ENCODE measurements at places on chromosomes 16 and 17.

DNA sequence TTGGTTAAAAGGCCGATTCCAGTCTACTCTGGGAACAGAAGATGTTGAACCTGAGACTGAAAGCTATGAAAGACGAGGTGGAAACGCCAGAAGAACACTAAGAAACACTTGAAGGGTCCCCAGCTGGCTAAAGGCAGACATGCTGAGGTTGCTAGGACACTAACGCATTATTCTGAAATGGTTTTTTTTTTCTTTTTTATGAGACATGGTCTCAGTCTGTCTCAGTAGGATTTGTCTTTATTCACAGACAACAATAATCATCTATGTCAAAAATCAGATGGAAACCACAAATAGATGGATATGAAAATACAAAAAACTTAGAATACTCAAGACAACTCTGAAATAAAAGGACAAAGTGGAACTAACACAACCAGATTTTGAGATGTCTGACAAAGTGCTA is 35.0 kb upstream of the RASD1 start:
- no peak for DNase-seq

GRCh38 chr16:48366165-48367093 is 18.8 kb downstream of the SIAH1 start:
- DNase-seq: peak; percentile 13

DNA sequence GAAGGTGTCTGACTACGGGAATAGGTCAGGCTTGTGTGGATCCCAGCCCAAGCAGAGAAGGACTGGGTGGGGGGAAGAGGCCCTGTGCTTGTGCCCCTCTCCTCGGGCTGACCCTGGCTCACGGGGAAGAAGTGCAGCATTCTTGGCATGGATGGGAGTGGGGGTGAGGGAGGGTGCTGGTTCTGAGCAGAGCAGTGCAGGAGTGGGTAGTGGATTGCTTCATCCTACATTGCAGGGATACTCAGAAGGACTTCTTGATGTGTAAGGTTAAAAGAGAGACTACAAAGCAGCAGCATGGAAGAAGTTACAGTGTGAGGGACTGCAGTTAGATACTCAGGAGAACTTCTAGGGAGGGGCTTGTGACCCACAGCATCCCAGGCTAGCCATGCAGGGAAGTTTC is 2.1 kb downstream of the ARHGAP23 start:
- DNase-seq: no peak

DNA sequence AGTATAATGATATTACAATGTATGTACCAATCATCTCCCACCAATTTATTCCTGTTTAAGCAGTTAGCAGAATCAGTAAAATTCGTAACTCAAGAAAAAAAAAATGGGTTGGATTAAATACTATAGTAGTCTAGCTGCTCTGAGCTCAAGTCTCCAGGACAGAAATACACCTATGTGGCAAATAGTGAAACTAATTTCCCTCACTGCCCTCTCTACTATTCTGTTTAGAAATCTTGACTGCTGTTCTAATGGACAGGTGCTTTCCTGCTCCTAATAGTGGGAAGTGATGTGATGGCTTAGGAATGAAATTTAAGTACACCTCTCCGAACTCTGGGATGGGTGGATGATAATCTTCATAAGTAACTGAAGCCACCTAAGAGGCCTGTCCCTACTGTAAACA is 175.7 kb downstream of the KCNJ2 start:
- DNase-seq: no peak

DNA sequence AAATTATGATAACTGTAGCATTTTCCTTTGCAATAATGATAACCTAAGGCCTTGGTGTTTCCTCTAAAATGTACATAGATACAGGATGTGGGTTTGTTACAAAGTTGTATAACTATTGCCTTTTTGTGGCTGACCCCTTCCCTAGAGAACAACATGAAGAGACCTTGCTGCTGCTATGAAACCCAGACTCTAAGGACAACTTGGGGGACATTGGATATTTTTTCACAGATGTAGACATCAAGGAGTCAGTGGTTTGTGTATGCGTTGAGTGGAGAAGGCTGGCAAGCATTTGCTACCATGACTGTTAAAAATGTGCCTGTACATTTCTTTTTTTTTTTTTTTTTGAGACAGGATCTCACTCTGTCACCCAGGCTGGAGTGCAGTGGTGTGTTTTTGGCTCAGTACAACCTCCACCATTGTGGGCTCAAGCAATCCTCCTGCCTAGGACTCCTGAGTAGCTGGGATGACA is 12.3 kb downstream of the HMOX2 start:
- no peak for DNase-seq

- DNase-seq: no peak
Observed at GRCh38 chr17:5478992-5479391, 7.0 kb downstream of the DERL2 start.

DNA sequence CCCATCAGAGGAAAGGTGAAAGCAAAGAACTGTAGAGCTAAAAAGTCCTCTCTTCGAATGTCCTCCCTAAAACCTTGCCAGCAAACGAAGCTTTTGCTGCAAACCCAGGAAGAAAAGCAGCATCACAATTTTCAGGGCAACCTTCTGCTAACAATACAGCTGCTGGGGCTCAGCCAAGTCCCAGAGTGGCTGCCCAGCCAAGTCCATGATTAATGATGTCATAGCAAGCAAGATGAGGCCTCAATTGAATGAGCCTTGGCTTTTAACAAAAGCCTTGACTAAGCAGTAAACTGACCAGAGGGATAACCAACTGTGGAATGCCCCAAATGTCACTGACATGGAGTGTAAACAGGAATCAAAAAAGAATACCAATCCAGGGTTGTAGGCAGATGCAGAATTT is 342.7 kb downstream of the PMP22 start:
- DNase-seq: no peak

- no peak for DNase-seq
Observed at GRCh38 chr16:17318238-17318637, 152.5 kb downstream of the XYLT1 start.

- DNase-seq: no peak
Observed at GRCh38 chr16:30186782-30187555, 3.6 kb downstream of the CORO1A start.

- no peak for DNase-seq
Observed at GRCh38 chr16:16146380-16147315, 76.6 kb downstream of the ABCC6 start.

- DNase-seq: no peak
Observed at GRCh38 chr16:87406495-87407088, 14.5 kb downstream of the MAP1LC3B start.

DNA sequence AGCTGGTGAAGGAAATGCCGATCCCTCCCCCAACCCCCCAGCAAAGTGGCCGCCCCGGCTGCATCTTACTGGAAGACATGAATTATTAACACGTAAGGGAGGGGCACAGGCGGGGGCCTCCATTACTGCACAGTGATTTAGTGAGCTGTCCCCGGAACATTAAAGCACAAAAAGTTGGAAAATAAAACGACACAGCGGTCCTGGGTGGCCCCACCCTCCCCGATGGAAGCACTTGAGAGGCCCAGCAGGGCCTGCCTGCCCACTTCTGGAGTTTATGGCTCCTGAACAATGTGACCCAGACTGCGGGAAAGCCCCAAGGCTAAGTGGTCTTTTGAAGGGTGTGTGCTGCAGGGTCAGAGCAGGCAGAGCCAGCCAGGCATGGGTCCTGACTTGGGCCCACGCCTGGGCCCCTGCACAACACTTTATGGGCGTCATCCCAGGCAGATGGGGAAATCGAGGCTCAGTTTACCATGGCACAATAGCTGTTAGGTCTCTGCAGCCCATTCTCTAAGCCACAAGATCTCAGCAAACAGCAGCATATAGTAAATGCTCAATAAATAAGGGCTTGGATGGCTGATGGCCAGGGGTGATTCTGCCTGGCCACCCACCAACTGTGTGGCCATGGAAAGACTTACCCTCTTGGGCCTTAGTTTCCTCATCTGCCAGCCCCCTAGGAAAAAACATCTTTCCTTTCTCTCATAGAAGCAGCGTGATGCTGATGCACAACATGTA is 22.8 kb downstream of the CCDC102A start:
- no peak for DNase-seq

- no peak for DNase-seq
Observed at GRCh38 chr16:76194616-76195015, 82.6 kb upstream of the CNTNAP4 start.

DNA sequence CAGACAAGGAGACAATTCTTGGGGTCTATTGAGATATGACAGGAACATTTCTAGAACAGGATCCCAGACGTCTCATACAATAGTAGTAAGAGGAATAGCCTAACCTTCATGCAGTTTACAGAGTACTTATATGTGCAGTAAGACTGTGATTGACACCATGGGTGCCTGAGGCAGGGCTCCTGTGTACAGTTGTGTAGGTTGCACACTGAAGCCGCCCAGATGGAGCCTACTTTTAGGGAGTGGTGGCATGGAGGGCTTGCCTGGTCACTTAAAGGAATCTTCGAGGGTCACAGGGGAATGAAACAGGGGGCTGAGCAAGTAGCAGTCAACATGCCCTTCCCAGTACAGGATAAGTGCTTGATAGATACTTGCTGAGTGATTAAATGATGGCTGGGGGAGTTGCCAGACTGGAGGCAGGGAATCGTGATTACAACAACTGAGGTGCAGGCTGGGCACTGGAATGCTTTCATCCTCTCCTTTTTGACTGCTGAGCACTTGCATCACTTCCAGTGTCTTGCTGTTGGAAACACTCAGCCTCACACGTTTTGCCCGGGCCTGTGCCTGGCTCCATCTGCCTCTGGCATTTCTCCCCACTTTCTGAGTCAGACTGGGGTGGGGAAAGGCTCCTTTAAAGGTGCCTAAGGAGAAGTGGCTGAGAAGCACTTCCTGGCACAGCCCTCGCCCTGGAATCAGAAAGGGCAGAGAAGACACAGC is 71.0 kb downstream of the COPRS start:
- no peak for DNase-seq

DNA sequence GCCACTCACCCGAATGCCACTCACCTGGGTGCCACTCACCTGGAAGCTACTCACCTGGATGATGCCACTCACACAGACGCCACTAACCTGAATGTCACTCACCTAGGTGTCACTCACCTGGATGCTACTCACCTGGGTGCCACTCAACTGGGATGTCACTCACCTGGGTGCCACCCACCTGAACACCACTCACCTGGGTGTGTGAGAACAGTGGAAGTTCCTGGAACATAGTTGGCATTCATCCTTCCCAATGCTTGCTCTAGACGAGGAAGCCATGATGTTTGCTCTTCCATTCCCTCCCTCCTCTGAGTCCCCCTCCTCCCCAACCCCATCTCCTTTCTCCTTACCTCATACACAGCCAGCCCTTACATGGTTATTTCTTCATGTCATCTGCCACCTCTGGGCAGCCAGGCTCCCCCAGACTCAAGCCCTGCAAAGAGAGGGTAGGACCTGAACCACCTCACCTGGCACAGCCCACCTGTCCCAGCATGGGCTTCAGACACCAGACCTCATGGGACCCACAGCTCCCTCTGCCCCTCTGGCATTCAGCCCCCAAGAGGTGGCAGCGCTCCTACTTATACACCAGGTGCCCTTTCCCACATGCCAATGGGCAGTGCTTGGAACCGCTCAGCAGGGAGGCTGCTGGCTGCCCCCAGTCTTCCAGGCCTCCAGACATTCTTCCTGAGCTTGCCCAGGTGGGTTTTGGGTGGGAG is 171.8 kb upstream of the FOXF1 start:
- DNase-seq: no peak

- DNase-seq: no peak
Observed at GRCh38 chr16:56041556-56042140, 149.6 kb upstream of the GNAO1 start.

GRCh38 chr16:49740256-49740655 is 115.7 kb downstream of the ZNF423 start:
- DNase-seq: no peak

DNA sequence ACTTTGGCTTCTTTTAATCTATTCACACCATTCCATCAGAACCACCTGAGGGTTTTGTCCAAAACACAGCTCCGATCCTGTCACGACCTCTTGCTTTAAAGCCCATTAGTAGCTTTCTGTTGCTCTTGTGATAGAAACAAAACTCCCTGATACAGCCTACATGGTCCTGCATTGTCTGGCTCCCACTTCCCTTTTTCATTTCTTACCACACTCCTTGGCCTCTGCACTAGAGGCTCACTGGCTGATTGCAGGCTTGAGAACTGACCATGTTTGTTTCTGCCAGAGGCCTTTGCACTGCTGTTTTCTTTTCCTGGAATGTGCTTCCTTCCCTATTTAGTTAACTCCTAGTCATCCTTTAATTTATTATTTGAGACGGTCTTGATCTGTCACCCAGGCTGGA is 23.7 kb downstream of the IST1 start:
- no peak for DNase-seq

DNA sequence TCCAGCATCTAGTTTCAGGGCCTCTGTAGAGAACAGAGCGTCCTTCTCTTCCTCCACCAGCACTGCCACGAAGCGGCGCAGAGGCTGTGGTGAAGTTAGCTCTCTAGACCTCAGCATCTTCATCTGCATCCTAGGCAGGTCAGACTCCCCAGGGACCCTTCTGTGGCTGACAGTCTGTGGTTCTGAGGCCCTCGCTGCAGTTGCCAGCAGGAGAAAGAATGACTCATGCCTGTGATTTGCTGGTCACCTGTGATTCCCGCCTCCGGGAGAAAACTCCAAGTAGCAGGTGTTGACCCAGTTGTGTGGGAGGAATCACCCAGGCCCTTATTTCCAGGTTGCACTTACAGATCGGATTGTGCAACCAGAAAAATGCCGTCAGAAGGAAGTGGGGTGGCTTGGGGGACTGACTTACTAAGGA is 117.3 kb upstream of the CACNG5 start:
- no peak for DNase-seq

DNA sequence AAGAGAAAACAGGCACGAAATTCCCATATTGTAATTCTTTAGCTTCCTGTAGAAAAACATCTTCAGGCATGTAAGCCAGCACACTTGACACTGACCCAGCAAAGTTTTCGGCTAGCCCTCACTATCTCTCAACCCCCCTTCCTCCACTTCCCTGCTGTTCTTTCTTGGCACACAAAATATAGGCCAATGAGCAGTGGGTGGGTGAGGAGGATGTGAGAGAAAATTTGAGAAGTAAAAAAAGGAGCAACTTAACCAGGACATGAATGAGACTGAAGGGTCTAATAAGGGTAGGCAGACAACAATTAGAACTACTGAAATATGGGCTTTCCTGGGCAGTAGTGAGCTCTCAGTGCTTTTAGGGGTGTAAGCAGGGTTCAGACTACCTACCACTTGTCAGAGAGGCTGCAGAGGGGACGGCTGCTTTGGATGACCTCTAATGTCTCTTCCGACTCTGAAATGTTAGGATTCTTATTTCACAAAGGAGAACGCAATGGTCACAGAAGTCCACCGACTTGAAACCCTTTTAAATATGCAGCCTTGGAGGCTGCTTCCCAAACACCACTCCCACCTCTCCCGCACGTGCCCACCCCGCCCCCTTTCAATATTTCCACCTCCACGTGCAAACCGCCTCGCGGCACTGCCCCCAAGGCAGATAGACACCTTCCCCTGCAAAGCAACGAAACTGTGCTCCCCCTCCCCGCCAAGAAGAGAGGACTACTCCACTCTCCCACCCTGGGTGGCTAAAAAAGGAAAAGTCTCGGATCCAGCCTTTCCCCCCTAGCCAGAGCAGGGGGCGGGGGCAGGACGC is 889 bp downstream of the MBTD1 start:
- no peak for DNase-seq

Measured in brain pericyte (primary cell).